Thoracic aorta endothelial cell (primary cell): ENCODE measurements at places on chromosomes 16 and 17. TPM values are rescaled to one million over a fixed set of nuclear protein-coding genes. Genes with fewer than 3 reads are reported as not detected.

Gene CHRNE
- total RNA-seq, result 0.13 and 0.43 TPM in 2 replicates

Gene SMIM22
- total RNA-seq, result not detected in 2 replicates

Gene KRTAP4-9
- not detected in 2 replicates for total RNA-seq

Gene KRTAP3-2
- total RNA-seq, result not detected in 2 replicates

Gene CDR2L
- total RNA-seq, result 23.1 and 27.4 TPM in 2 replicates

Gene TTLL6
- total RNA-seq, result 0.07 TPM in 1 of 2 replicates, not detected in the other

Gene CHST6
- 0.40 and 1.3 TPM in 2 replicates for total RNA-seq
